ENCODE measurements at places on chromosomes 1 and 21. TPM values are rescaled to one million over a fixed set of nuclear protein-coding genes. Genes with fewer than 3 reads are reported as not detected.
A peak's percentile ranks its signal among the peaks of the same experiment; 100 is the strongest.

The SV2A gene
- total RNA-seq, result 3.4 TPM

DNA sequence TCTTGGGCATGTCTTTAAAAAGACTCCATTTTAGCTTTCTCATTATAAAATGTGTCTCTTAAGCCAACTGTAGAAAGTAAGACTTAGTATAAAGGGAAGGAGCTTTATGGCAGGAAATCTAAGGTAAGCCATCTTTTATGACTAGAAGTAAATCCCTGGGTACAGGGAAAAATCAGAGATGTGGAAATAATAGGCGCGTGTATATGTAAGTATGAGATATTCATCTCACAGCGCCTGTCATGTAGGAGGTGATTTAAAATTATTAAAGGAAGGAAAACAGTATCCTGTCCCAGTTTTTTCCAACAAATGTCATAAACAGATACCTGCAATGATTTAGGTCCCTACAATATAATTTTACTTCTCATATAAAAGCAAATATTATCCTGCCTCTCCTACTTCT, 35.0 kb upstream of the IRF2BP2 start:
- H3K36me3 ChIP-seq, result no peaks in the 10 kb centered on the region
- DNase-seq, result no peak
- H3K4me1 ChIP-seq, result no peaks in the 10 kb centered on the region
- H3K4me3 ChIP-seq, result no peak overlapping the region
- H3K27me3 ChIP-seq, result no peaks in the 10 kb centered on the region

GRCh38 chr1:156574039-156574633, 1.8 kb upstream of the IQGAP3 start:
- H3K27ac ChIP-seq, result no peak overlapping the region
- H3K4me3 ChIP-seq, result no peak overlapping the region
- H3K27me3 ChIP-seq, result no peaks in the 10 kb centered on the region
- no peaks in the 10 kb centered on the region for H3K4me1 ChIP-seq
- DNase-seq, result no peak

The FAM72D gene
- 0.34 TPM for total RNA-seq

The DCAF8 gene
- 133 TPM for total RNA-seq

The EDARADD gene
- total RNA-seq, result 4.9 TPM

The TMEM125 gene
- total RNA-seq, result 29.9 TPM

DNA sequence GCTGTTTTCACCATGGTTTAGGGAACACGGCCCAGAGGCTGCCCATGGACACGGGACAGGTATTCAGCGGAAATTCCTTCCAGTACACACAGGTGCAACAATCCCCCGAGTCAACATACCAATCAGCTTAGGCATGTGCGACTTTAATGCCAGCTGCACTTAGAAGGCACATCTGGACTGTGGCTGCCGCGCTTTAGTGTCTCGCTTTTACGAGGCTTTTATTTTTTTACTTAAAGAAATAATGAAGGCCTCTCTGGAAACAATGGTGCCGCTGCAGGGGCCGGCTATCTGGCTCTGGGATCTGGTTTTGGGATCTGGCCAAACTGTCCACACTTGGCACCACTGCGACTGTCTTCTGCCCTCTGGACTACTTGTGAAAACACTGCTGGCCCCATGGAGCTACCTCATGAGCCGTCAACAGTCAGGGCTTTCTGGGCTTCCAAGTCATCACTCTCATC, 55.5 kb downstream of the SLC66A1 start:
- H3K36me3 ChIP-seq, result no peaks in the 10 kb centered on the region
- no peak overlapping the region for H3K4me3 ChIP-seq
- no peaks in the 10 kb centered on the region for H3K27me3 ChIP-seq
- H3K27ac ChIP-seq, result peak overlapping the region; percentile 63
- peak; percentile 60 for DNase-seq

DNA sequence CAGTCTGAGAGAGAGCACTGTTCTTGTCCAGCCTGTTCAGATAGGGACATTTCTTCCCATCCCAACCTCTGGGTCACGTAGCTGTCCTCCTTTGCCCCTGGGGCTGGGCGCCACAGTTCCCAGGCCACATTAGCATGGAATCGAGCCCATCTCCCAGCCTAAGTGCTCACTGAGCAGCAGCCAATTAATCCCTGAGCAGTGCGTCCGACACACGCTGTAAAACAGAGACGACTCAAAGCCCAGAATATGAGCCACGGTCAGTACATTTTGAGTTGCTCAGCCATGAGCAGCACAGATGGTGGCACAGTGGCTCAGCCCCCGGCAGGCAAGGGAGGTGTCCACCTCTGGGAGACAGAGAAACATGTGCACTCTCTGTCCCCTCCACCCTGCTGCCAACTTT, 267.4 kb downstream of the NPHP4 start:
- no peaks in the 10 kb centered on the region for H3K27me3 ChIP-seq
- H3K27ac ChIP-seq, result peak overlapping the region; percentile 62
- no peaks in the 10 kb centered on the region for H3K36me3 ChIP-seq
- H3K4me3 ChIP-seq, result no peak overlapping the region
- DNase-seq, result no peak

The C1orf53 gene
- 13.2 TPM for total RNA-seq

DNA sequence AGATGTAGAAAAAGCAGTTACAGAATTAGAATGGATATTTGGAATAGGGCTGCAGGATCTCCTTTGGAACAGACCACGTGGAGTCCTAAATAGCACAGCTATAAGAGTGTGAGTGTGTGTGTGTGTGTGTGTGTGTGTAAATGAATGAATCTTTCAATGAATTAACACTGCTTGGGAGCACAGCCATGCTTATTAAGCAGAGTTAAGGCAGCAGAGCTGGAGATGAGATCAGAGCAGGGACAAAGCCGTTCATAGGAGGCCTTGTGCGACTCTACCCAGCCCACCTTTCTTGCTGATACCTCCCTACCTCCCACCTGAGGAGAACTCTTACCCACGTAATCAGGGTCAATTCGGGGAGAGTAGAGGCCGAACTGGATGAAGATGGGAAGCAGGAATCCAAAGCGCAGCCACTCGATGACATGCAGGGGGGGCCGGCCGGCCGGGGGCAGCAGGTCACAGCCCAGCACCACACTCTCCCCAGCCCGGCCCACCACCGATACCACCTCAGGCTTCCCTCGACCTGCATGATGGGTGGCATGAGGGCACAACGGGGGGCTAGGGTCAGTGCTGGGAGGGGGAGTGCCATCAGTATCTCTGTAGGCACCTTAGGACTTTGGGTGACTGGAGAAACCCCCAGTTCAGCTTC, 2.7 kb downstream of the IGSF9 start:
- H3K36me3 ChIP-seq, result no peaks in the 10 kb centered on the region
- no peak overlapping the region for H3K4me3 ChIP-seq
- H3K27me3 ChIP-seq, result no peaks in the 10 kb centered on the region
- no peaks in the 10 kb centered on the region for H3K4me1 ChIP-seq

Data from prostate gland (tissue), 2 donors.